Activated CD8-positive, alpha-beta memory T cell treated with anti-CD3 and anti-CD28 coated beads for 1 hour (primary cell): ENCODE measurements at places on chromosomes 2 and 18.

GRCh38 chr2:222904557-222905258 is 43.9 kb downstream of the ACSL3 start:
- DNase-seq = no peak

DNA sequence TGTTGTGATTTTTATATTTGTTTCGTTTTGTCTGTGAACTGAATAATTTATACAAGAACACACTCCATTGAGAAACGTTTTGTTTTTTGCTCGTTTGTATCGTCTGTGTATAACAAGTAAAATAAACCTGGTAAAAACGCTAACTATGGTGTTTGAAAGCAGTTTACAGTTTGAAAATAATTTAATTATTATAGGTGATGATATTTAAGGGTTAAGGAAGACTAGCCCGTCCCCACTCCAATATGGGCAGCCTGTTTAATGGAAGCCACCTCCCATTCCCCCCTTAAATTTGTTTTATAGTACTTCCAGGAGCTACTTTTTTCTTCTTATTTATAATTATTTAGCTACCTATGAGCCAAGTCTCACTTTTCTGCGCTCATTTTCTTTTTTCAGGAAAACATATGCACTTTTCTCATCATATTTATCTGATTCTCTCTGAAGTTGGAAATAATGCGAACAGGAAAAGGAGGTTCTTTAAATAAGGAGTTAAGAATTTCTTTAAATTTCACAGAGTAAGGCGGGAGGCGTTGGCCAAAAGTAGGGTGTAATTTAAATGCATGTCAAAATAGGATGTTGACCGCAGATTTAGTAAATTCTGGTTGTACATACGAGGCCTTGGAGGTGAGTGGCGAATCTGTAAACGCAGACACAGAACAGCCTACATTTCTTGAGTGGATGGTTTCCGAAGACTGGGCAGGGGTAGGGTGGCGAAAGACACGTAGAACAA is 9.8 kb downstream of the TBR1 start:
- DNase-seq = no peak

- DNase-seq = no peak
These were observed 9.6 kb upstream of the AQP4 start for GRCh38 chr18:26875040-26875654.

- no peak for DNase-seq
These were observed 16.0 kb upstream of the LINC00305 start for GRCh38 chr18:64164883-64165282.

GRCh38 chr18:41579185-41579584 is 375.8 kb upstream of the PIK3C3 start:
- DNase-seq = no peak

- no peak for DNase-seq
These were observed 32.8 kb downstream of the AOX1 start for GRCh38 chr2:200618590-200619021.

DNA sequence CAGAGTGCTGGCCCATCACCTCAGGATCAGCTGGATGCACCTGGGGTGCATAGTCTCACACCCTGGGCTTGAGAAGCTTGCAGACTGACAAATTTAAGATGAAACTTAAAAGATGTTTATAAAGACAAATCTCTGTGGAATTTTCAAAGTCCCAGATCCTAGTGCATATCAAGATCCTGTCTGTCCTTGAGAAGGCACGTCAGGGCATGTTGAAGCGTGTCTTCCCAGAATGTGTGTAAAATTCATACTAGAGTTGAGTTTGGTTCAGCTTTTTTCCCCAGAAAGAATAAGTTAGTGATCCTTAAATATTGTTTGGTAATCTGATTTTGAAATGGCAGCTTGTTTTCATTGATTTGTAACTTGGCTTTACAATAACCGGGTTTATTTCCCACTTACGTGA is 27.5 kb downstream of the INSIG2 start:
- DNase-seq = no peak

- no peak for DNase-seq
These were observed 4.6 kb downstream of the HJURP start for GRCh38 chr2:233849607-233850271.

DNA sequence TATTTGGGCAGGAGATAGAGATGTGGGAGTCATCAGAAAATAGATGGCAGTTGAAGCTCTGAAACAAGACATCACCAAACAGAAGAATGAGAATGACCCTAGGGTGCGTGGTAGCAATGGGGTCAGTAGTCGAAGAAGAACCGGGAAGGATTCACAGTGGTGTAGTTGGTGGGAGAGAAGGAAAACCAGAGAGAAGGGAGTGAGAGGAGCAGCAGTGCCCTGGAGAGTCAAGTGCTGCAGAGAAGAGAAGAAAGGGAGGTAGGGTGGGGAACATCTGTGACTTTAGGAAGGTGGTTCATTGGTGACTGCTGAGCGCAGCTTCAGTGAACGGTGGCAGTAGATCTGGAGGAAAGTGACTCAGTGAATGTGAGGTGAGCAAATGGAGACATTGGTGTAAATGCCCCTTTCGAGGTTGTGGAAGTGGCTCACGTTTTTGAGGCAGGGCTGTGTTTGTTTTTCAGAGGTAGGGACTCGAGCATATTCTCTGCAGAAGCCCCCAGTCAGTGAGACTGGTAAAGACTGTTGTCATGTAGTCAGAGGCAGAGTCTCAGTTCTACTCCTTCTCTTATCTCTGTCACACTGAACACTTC is 36.4 kb downstream of the CDC42EP3 start:
- DNase-seq = no peak

DNA sequence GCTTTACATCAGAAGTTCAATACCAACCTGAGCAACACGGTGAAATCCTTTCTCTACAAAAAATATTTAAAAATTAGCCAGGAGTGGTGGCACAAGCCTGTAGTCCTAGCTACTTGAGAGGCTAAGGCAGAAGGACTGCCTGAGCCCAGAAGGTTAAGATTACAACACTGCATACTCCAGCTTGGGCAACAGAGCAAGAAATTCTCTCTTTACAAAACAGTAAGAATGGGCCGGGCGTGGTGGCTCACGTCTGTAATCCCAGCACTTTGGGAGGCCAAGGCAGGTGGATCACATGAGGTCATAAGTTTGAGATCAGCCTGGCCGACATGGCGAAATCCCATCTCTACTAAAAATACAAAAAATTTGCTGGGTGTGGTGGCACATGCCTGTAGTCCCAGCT is 113.2 kb downstream of the USP34 start:
- DNase-seq = no peak

GRCh38 chr2:178718283-178718682 is 88.9 kb downstream of the TTN start:
- no peak for DNase-seq

GRCh38 chr2:95041060-95041823 is 15.7 kb downstream of the MAL start:
- DNase-seq = no peak
